ENCODE measurements at places on chromosomes 16 and 17.

DNA sequence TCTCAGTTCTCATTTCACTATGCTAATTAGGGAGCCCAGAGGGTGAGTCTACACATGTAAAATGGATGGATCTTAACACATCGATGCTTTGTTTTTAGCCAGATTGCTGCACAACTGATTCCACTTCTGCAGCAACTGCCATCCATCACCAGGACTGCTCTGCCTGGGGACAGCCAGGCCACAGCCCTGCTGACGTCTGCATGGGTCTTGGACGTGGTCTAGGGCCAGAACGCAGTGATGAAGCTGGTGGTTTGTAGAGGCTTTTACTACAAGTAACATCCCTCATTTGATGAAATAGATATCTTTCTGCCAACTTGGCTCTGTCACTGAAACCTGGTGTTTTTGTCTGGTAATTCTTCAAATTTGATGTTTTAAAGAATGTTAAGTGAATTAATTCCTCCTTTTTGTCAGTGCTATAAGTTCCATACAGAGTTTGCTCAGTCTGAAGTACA, 50.6 kb downstream of the MARCHF10 start:
- no peak for DNase-seq

DNA sequence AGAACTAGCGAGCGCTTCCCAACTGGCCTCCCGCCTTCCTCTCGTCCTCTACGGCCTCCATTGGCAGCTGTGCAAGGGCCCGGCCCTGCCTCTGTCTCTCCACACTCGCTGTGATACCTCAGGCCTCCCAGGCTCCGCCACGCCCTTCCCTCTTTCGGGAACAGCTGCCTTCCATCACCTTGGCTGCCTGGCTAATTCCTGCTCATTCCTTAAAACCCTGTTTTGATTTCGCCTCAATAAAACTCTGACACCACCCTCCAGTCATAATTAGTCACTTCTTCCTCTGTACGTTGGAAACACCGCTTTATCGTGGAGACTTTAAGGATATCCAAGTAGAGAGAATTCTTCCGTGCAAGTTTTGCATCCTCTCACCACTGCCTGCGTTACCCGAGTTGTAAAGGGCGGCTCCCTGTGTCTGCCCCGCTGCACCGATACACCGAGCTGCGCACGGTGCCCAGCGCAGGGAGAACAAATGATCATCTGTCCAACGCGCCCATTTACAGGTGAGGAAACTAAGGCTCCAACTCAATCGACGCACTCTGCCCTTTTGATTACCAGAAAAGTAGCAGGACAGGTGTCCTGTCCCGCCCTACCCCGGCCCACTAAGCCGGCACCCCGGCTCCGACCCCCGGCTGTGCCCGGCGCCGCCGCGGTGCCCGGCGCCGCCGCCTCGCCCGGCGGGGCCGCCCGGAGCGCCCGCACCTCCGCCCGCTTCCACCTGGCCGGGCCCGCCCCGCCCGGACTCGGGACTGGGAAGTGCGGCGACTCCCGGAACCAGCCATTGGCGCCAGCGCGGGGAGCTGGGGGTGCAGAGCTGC, 139.7 kb downstream of the SEC14L1 start:
- DNase-seq = no peak

DNA sequence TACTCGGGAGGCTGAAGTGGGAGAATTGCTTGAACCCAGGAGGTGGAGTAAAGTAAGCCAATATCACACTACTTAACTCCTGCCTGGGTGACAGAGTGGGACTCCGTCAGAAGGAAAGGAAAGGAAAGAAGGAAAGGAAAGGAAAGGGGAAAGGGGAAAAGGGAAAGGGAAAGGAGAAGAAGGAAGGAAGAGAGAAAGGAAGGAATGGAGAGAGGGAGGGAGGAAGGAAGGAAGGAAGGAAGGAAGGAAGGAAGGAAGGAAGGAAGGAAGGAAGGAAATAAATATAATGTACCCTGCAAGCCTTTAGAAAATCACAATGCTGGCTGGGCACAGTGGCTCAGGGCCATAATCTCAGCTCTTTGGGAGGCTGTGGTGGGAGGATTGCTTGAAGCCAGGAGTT, 27.3 kb downstream of the SLC5A11 start:
- no peak for DNase-seq

GRCh38 chr16:57614536-57614935, 13.9 kb upstream of the ADGRG1 start:
- DNase-seq = no peak

- no peak for DNase-seq
Observed at GRCh38 chr17:50728881-50729765, 9.7 kb downstream of the LUC7L3 start.

- DNase-seq = no peak
Observed at GRCh38 chr17:31062346-31062745, 32.4 kb upstream of the NF1 start.

- no peak for DNase-seq
Observed at GRCh38 chr16:69712914-69713581, 13.3 kb downstream of the NQO1 start.
